ENCODE measurements at places on chromosomes 1 and 21.
A peak's percentile ranks its signal among the peaks of the same experiment; 100 is the strongest.

DNA sequence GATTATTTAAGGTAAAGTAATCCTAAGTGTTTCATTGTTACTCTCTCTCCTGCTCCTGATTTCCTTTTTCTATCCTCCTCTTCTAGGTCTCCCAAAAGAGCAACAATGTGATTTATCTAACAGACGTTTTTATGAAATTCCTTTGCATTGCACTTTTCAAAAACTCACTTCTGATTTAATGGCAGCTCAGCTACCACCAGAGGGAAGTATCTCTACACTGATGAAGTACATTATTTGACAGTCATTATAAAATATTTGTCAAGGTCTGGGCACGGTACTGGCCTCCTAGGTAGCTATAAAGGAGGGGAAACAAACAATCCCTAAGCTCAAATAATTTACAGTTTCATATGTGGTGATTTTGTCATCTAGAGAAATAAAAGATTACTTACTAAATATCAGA is 15.6 kb downstream of the TMPRSS15 start:
- peak; percentile 4 for DNase-seq

DNA sequence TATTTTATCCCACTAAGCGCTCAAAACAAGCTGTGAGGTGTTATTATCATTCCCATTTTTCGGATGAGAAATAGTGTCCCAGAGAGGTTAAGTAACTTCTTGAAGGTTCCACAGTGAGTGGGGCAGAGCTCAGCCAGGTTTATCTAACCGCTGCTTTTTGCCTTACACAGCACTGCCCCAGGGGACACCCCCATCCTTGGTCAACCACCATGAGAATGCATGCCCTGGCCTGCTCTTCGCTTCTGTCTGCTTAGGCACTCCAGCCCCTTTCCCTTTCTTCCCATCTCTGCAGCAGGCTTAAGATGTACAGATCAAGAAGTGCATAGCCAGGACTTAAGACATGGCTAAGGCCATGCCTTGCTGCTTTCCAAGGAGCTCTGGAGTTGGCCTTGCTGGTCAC is 159.0 kb upstream of the CD34 start:
- DNase-seq: no peak

DNA sequence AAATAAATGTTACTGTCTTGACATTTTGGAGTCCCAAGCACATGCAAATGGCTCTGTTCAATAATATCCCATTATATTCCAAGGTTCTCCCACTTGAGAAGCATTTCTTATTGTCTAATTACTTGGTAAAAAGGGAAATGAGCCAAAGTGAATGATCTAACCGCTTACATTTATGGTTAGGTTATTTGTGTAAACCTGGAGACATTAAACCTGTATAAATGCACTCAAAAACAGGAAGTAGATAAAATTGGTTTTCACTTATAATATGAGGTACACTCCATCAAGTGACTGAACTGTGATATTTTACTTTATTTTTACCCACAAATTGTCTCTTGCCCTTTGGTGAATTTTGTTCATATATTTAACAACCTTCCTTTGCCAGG is 26.8 kb downstream of the KIF1B start:
- no peak for DNase-seq

GRCh38 chr1:15678578-15678977 is 5.5 kb upstream of the PLEKHM2 start:
- DNase-seq: no peak

DNA sequence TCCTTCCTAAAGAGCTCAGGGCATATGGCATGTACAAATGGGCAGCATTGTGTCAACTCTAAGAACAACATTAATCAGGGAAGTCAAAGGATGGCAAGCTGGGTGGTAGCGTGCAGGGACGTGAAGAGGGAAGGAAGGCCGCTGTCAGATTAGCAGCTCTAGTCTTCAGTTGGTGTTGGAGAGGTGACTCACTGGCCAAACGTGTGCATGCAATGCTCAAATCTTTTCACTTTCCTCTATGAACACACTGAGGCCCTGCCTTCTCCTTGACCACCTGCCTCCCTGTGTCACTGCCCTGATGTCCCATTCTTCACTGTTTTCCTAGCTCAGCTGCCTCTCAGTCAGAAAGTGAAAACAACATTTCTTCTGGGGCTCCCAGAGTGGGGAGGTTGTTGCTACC is 5.9 kb upstream of the PIGR start:
- no peak for DNase-seq

- DNase-seq: no peak
These were observed 54.9 kb downstream of the OPTC start for GRCh38 chr1:203548892-203549291.

All from NCI-H446 treated with DMSO at 0.1 percent for 48 hours (cell line).